ENCODE measurements at places on chromosomes 16 and 17.

DNA sequence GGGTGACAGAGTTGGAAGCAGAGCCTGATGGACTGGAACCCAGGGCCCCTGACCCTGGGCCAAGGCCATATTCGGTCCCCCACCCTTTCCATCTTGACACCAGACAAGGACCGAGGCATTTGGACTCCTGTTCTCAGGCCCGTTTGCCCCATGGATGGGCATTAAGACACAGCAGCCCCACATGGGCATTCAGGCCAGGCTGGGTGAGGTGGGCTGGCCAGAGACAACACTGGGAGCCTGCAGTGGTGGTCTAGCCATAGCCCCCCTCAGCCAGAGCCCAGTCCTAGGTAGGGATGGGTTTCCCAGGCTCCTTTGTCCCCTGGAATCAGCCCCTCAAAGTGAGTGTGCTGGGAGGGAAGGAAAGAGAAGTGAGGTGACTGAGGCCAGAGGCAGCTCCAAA lies 1.6 kb downstream of the PDK2 start:
- no peak for DNase-seq

DNA sequence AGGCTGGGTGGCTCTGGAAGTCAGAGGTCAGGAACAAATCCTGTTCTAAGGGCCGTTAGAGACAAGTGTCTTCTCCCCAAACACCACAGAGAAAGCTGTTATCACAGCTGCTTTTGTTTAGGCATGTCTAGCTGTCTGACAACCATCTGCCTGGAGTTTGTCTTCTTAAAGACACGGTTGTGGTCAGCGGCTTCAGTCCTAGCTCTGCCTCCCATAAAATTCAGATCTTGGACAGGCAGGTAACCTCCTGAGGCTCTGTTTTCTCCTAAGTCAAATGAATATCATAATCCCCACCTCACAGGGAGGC lies 2.3 kb upstream of the ITGA3 start:
- DNase-seq = no peak

DNA sequence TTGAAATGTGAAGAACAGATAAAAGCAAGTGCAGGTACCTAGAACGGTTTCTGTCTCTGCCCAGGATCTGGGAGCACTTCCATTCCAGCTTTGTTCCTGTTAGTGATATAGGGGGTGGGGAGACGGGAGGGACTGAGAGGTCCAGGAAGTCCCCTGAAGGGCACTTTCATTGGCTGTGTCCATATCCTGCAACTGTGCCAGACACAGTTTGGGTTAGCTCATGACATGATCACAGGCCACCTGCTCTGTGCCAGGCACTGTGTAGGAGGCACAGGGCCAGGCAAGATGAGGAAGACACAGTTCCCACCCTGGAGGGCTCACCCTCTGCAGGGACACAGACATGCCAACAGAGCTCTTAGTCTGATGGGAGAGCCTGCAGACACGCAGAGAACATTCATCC lies 7.9 kb downstream of the CBLN1 start:
- DNase-seq = no peak

- no peak for DNase-seq
Observed at GRCh38 chr17:16473044-16474011, 18.7 kb downstream of the LRRC75A start.

DNA sequence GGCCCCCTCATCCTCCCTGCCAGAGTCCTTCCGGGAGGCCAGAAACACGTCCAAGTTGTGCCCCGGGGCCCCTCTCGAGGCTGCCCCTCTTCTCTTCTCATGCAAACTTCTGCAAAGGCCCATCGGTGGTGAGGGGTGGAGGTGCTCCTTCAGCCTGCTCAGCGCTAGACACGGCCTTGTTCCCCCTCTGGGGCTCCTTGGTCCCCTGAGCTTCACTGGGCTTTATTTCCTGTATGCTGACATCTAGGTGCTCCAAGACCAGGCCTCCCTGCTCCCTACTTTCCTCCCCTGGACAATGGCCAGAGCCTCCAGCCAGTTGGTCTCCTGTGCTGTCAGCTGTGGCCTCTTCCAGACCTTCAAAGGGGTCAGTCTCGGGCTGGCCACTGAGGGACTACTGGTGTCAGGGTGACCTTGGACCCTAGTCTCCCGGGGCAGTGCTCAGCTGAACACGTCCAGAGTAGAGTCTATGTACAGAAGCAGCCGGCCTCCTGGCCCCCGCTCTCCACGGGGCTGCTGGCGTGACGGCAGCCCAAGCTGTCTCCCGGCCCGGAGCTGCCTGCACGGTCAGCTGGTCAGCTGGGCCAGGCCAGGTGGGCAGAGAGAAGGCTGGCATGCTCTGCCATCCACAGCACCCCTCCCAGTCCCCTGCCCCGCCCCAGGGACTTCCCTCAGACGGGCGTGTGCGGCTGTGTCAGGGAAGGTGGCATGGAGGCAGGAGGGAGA lies 1.7 kb upstream of the PRR35 start:
- DNase-seq = no peak

GRCh38 chr16:83004868-83005652 lies 378.3 kb downstream of the CDH13 start:
- no peak for DNase-seq

Data from WERI-Rb-1 (cell line).